ENCODE measurements at places on chromosomes 7 and 10.

DNA sequence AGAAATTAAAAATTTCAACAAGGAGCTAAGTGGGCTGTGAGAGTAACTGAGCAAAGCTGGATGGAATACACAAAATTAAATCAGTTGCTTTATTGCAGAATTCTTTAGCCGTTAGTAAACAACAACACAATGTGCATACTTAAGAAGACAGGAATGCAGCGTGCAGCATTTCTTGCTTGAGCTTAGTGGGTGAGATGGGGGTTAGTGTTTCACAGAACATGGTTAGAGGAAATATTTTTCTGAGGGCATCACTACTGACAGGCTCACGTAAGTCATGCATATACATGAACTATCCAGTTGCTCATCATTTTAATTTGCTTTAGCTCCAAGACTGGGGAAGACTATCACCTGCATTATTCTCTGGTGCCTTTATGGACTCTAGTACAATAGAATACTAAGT is 80.8 kb downstream of the CD36 start:
- DNase-seq = no peak

GRCh38 chr7:5200561-5201235 is 10.7 kb downstream of the WIPI2 start:
- no peak for DNase-seq

- DNase-seq = no peak
Measured at GRCh38 chr7:151930695-151931094, 25.6 kb upstream of the GALNTL5 start.

- no peak for DNase-seq
Measured at GRCh38 chr10:106714734-106715555, 449.6 kb downstream of the SORCS1 start.
